ENCODE measurements at places on chromosomes 11 and 22.

- DNase-seq: no peak
Observed at GRCh38 chr22:36765131-36765942, 10.6 kb downstream of the IFT27 start.

DNA sequence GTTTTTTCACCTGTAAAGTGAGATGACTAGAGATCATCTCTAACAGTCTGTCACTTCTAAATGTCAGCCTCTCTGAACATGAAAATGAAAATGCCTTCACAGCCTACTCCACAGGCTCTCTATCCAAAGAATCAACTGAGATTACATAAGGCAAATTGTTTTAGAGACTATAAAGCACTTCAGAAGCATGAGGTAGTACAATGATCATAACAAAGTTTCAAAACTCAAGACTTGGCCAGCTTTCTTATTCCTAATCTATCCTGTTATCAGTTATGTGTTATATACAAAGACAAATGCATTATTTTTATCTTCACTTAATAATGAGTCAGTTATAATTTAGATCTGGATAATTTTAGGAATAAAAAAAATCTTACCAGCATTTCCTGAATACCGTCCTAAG lies 20.3 kb upstream of the CEP126 start:
- no peak for DNase-seq

DNA sequence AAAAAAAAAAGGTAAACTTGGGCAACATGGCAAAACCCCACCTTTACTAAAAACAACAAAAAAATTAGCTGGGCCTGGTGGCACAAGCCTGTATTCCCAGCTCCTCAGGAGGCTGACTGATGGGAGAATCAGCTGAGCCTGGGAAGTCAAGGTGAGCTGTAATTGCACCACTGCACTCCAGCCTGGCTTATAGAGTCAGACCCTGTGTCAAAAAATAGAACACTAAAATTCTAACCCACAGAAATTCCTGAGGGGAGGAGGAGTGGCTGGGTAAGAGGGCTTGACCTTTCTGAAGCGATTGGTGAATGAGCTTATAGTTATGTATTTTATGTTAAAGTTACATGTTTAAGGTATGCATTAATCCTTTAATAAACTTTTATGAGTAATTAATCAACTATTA lies 53.3 kb downstream of the FAT3 start:
- DNase-seq: no peak

DNA sequence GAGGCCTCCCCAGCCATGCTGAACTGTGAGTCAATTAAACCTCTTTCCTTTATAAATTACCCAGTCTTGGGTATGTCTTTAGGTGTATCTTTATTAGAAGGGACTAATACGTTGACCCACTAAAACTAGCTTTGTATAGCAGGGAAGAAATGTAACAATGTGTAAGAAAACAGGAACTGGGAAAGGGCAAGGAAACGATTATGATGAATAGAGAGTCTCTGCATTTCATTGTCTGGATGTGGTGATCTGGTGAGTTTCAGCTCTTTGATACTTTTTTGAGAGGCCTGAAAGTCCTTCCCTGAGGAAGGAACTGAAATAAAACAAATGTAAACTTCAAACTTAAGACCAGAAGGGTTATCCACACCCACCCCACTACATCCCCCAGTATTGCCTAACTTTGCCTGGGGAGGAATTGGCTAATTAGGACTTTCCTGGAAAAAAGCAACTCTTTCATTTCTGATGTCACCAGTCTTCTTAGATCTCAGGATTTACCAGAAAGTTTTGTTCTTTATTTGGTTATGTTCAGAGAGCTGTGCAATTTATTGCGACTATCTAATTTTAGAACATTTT lies 119.0 kb downstream of the LDLRAD3 start:
- no peak for DNase-seq

GRCh38 chr11:62911137-62912130 lies 9.7 kb downstream of the CHRM1 start:
- DNase-seq: no peak

GRCh38 chr11:68798221-68798813 lies 43.4 kb downstream of the CPT1A start:
- no peak for DNase-seq

DNA sequence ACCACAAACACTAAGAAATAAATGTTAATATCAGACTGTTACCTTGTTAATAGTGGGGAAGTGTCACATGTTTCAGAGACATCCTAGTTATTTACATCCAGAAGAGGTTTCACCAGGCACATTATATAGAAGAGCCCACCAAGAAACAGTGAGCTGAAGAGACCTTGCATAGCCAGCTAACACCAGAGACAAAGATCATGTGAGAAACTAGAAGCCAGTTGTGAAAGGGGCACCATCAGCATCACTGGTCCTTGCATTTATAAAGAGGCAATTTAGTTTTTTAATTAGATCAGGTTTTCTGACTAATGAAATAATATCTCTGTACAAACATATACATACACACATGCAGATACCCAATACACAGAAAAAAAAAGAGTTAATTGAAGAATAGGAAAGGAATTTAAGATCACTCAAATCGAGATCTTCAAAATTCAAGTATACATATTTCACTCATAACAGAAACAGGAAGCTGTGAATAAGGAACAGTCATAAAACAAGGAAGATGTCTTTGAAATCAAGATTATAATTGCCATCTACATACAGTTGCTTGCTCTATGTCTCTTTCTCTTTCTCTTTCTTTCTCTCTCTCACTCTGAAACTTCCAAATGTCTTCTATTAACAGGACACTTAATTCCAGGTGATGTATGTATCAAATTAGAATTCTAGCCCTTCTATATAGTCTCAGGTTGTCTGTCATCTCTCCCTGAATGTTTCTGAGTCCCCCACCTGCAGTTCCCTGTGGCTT lies 348.7 kb downstream of the ETS1 start:
- no peak for DNase-seq

GRCh38 chr11:108985236-108985944 lies 320.5 kb downstream of the DDX10 start:
- peak; percentile 26 for DNase-seq

DNA sequence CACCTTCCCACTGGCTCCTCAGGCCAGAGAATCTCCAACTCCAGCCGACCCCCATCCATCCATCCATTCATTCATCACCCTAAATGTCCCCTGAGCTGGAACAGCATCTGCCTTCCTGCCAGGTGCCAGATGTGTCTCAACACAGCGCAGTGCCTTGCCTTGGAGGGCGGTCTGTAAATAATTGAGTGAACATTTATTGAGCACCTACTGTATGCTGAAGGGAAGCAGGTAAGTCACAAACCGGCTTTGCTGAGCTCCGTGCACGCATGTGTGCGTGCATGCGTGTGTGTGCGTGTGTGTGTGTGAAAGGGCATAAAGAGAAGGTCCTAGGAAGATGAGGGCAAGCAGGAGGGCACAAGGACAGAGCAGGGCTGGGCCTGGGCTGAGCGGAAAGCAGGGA lies 10.2 kb downstream of the KCNJ4 start:
- no peak for DNase-seq

GRCh38 chr11:119807841-119808240 lies 78.8 kb upstream of the NECTIN1 start:
- no peak for DNase-seq

GRCh38 chr22:32687801-32688200 lies 113.7 kb upstream of the TIMP3 start:
- no peak for DNase-seq

GRCh38 chr11:130129922-130130321 lies 29.7 kb upstream of the ST14 start:
- DNase-seq: no peak

GRCh38 chr11:45028911-45029682 lies 78.4 kb upstream of the TP53I11 start:
- DNase-seq: no peak

- no peak for DNase-seq
Observed at GRCh38 chr11:61753672-61754071, 1.2 kb downstream of the MYRF start.

GRCh38 chr22:37951305-37951704 lies 2.1 kb downstream of the C22orf23 start:
- no peak for DNase-seq

GRCh38 chr11:102685754-102686153 lies 19.8 kb downstream of the MMP27 start:
- no peak for DNase-seq

DNA sequence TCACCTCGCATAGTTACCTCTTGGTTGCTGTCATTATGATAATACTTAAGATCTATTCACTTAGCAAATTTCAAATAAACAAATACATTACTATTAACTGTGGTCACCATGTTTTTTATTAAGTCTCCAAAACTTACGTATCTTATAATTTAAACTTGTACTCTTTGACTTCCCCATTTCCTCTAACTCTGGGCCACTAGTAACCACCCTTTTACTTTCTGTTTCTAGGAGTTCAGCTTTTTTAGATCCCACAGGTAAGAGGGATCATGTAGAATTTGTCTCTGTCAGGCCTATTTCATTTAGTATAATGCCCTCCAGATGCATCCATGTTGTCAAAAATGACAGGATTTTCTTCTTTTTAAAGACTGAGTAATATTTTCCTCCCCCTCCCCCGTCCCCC lies 212.4 kb upstream of the C11orf87 start:
- no peak for DNase-seq

GRCh38 chr11:72228229-72228843 lies 3.8 kb downstream of the INPPL1 start:
- DNase-seq: no peak

DNA sequence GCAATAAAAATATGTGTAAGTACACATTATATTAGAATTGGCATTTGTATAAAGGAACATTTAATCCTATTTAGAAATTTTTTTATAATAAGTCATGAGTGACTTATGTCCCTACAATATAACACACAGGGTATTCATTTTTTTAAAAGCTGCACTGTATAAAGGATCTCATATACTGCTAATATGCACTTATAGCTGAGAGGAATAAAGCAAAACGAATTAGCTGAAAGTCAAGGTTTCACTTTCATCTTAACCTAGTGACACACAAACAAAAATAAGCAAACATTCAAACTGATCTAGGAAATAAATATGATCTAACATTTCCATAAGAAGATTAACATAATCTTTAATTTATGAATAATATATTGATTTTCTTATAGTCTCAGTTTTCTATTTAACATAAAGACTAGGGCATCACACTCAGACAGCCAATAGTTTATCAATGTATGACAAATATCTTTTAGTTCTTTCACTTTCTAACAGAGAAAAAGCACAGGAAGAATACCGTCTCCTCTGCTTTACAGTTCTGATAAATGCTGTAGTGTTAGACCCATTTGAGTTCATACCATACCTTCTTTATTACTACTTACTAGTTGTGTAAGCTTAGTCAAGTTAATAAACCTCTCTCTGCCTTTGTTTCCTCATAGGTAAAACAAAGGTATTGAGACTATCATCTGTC lies 42.9 kb downstream of the DCDC1 start:
- no peak for DNase-seq

- DNase-seq: no peak
Observed at GRCh38 chr11:67450796-67451657, 1.5 kb downstream of the GPR152 start.

DNA sequence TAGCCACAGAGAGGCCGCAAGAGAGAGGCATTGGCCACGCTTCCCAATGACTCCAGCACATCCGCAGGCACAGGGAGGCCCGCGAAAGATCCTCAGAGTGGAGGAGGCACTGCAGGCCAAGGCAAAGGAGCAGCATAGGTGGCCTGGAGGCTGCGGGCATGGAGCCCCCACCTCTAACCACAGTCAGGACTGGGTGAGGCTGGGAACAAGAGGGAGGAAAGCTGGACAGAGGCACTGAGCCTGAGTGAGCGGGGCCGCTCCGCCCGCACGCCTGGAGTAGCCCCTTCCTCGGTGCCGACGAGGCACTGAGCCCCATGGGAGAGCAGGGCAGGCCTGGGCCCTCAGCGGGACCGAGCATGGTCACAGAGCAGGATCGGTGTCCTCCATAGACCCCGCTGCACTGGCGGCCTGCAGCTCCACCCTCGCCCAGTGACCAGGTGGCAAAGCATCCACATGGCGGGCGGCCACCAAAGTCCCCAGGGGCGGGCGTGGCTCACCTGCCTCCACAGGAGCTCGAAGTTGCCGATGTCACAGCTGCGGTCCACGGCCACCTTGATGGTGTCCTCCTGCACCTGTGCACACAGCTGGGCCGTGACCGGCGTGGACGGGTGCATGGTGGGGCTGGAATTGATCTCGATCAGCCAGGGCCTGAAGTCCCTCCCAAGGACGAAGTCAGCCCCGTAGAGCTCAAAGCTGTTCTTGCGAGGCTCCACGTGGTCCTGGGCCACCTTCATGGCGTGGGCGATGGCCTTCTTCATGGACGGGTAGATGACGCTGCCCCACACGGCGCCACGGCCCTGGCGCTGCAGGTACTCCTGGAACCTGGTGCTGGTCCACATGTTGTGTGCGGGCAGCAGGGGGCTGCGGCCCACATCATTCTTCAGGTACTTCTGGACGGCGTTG lies 18.9 kb upstream of the IL17REL start:
- no peak for DNase-seq

DNA sequence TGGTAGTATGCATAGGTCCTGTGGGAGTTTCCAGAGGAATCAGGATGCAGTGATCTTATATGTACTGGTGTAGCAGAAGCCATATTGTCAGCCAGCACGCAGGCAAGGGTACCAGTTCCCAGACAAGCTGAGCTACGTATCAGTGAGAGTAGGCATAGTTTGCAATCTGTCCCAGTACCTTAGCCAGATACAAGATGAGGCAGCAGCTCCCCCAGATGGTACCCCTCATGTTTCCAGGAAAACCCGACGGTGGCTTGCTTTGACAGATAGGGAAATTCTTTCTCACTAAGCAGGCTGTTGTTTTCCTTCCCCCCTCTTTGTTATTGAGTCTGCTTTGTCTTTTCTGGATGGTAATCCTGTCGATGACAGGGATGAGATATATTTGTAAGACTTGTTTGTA lies 109.7 kb upstream of the RRM1 start:
- no peak for DNase-seq

DNA sequence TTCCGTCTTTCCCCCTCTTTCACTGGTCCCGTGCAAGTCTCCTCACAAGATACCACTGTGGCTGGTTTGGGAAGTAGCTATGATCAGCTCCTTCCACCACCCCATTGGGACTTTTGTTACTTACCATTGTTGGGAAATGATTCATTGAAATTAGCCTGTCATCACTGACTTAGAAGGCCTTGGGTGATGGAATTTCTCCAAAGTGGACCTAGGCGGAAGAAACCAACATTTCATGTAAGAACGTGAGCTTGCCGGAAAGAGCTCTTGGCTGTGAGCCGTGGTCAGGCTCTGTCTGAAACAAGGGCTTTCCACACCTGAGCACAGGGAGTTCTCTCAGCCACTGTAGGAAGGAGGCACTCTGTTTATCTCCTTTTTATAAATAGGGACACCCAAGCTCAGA lies 23.5 kb upstream of the CRYBB3 start:
- DNase-seq: no peak

GRCh38 chr22:45788522-45788921 lies 116.9 kb downstream of the ATXN10 start:
- no peak for DNase-seq

DNA sequence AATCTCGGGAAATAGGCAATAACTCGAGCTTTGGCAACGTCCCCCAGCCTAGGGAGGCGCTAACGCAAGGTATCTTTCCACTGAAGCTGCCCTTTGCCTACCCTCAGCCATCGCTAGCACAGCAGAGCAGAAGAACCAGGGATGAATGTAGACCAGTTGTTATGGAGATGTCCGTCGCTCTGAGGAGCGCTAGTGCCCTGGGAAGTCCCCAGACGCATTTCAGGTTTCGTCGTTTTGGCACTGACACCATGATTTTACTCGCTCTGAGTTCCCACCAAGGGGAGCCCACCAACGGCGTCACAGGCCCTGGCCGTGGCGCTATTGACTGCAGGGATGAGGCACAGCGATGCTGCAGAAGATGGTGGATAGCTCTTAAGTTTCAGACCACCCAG lies 22.7 kb upstream of the BDNF start:
- DNase-seq: no peak
